ENCODE measurements at places on chromosomes 5 and 9. TPM values are rescaled to one million over a fixed set of nuclear protein-coding genes. Genes with fewer than 3 reads are reported as not detected.

TXN gene
- total RNA-seq = 422 TPM

DNA sequence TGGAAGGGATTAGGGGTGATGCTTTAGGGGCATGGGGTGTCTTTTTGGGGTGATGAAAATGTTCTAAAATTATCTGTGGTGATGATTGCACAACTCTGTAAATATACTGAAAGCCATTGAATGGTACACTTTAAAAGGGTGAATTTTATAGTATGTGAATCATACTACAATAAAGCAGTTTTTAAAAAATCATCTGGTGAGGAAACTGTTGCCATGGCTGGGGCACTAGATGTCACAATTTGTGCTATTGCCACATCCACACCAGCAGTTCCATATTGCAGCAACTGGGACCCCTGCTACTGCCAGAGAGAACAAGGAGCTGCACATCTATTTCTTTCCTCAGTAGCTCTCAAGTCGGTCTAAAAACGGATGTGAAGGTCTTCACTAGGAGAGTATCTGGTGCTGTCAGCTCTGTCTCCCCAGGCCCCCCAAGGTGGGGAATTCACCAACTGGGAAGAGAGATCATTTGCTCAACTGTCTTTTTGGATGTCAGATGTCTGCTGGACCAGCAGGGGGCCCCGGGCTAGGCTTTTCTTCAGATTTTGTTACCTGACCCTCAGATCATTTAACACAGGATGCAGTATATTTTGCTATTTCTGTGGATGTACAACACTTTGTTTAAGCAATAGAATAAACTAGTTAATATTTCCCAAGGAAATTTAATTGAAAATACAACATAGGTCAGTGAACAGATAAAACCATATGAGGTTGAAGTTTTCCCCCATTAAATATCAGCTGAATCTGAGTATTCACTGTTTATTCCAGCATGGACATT, 13.2 kb downstream of the CMYA5 start:
- no peak overlapping the region for H3K4me3 ChIP-seq
- H3K4me1 ChIP-seq = peaks cover 22% of the 10 kb centered on the region
- peaks cover 4% of the 10 kb centered on the region for H3K27me3 ChIP-seq
- no peak for DNase-seq
- H3K27ac ChIP-seq = no peak overlapping the region

LTC4S gene
- 1.7 TPM for total RNA-seq

ADAMTS19 gene
- total RNA-seq = not detected

NR5A1 gene
- not detected for total RNA-seq

DNA sequence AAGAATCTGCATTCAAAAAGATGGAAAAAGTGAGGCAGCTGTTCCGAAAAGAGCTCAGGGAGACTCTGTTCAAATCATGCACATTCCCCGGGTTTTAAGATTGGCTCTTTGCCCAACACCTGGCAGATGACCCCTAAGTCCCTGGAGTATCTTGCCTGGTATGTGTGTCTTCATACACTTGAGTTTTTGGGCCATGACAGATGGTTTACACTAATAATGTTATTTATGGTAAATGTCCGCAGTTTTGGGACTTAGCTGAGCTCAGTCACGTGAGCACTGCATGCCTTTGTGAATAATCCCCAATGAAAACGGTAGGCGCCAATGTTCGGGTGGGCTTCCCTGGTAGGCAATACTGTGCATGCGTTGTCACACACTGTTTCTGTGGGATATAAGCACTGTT, 316.1 kb downstream of the PRDM9 start:
- no peak for DNase-seq
- no peaks in the 10 kb centered on the region for H3K36me3 ChIP-seq
- H3K27ac ChIP-seq = no peak overlapping the region
- no peaks in the 10 kb centered on the region for H3K4me1 ChIP-seq
- H3K27me3 ChIP-seq = no peaks in the 10 kb centered on the region

GNE gene
- total RNA-seq = 22.7 TPM

- H3K4me3 ChIP-seq = no peak overlapping the region
- no peaks in the 10 kb centered on the region for H3K4me1 ChIP-seq
- H3K36me3 ChIP-seq = no peaks in the 10 kb centered on the region
- no peak for DNase-seq
Measured at GRCh38 chr9:96333958-96334357, 32.0 kb upstream of the HSD17B3 start.

CD72 gene
- total RNA-seq = 8.3 TPM

N4BP3 gene
- 1.8 TPM for total RNA-seq

IL31RA gene
- total RNA-seq = 0.80 TPM

DNA sequence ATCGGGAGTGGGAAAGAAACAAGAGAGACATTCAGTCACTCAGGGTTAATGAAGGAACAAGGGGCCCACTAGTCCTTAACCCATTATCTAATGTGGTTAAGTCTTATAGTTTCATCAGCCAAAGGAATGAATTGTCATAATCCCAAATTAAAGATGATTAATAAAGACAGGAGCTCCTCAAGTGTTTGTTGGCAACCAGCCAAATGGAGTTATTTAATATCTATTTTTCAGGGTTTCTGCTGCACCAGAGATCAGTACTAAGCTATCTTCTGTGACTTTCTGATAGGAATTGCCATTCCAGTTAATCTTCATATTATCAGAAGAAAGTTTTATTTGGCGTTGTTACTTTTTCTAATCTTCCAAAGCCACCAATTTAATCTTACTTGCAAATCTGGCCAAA, 34.0 kb upstream of the FCHO2 start:
- no peaks in the 10 kb centered on the region for H3K4me1 ChIP-seq
- H3K36me3 ChIP-seq = no peaks in the 10 kb centered on the region
- no peak for DNase-seq
- no peak overlapping the region for H3K27ac ChIP-seq

- no peaks in the 10 kb centered on the region for H3K36me3 ChIP-seq
- H3K27ac ChIP-seq = no peak overlapping the region
- peaks cover 4% of the 10 kb centered on the region for H3K27me3 ChIP-seq
- DNase-seq = no peak
Measured at GRCh38 chr9:79383096-79383495, 188.7 kb upstream of the TLE4 start.

DNA sequence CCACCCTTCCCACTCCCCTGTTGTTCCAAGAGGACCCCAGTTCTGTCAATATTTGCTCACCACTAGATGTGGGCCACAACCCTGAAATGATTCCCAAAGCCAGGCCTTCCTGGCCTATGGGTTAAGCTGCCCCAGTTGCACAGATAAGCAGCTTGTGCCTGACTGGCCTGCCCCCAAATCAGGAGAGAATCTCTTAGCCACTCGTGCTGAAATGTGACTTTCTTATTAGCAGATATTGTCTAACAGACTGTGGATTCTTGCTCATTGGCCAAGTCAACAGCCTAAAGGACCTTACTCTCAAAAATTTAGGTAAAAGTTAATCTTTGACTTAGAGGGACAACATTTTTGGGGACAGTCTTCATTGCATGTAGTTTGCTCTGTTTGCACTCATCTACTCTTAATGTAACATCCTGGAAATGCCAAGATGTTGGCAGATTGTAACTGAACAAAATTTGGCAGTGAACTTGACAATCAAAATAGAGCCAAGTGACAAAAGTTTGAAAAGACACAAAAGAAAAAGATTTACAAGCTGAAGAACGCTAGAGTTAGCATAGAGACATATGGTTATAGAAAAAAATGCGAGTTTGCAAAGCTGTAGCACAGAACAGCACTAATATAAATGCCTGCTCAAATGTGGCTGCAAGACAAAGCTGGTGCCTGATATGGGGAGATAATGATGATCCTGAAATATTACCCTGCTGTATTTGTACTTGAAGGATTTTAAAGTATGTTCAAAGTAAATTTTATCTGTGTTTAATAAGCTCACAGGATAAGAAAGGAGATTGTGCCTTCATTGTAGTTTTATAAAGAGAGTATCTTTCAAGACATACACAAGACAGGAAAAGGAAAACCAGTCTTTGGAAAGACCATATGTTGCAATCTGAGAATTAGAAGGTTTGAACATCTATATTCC, 29.0 kb upstream of the FSD1L start:
- H3K4me1 ChIP-seq = peaks cover 13% of the 10 kb centered on the region
- H3K27ac ChIP-seq = no peak overlapping the region
- no peaks in the 10 kb centered on the region for H3K36me3 ChIP-seq
- no peak overlapping the region for H3K4me3 ChIP-seq
- DNase-seq = no peak

GRCh38 chr9:86921151-86921923, 26.0 kb downstream of the GAS1 start:
- no peaks in the 10 kb centered on the region for H3K4me1 ChIP-seq
- H3K27ac ChIP-seq = no peak overlapping the region
- no peaks in the 10 kb centered on the region for H3K36me3 ChIP-seq
- H3K4me3 ChIP-seq = no peak overlapping the region
- H3K27me3 ChIP-seq = peaks cover 12% of the 10 kb centered on the region
- DNase-seq = no peak

DNA sequence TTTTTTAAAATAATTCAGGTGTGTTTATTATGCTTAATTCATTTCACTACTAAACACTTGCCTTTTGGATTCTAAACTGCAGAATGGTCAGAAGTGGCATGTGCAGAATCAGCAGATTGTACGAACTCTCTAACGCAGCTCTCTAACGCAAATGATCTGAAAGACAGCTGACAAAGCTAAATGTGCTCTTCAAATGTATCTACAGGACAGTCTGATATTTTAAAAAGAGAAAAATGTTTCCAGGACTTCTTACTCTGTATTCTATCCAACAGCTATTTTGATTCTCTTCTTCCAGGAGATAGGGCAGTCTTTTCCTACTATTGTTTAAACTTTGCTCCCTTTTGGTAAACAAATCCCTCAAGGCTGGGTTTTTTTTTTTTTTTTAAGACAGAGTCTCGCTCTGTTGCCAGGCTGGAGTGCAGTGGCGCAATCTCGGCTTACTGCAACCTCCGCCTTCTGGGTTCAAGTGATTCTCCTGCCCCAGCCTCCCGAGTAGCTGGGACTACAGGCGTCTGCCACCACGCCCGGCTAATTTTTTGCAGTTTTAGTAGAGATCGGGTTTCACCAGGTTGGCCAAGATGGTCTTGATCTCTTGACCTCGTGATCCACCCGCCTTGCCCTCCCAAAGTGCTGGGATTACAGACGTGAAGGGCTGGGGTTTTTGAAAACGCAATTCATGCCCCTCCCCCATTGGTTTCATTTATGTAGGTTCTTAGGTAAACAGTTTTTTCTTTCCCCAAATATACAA, 1.2 kb downstream of the NMRK1 start:
- H3K4me1 ChIP-seq = peaks cover 58% of the 10 kb centered on the region
- DNase-seq = peak; percentile 6
- peak overlapping the region; percentile 93 for H3K4me3 ChIP-seq
- H3K36me3 ChIP-seq = peaks cover 11% of the 10 kb centered on the region
- peak overlapping the region; percentile 95 for H3K27ac ChIP-seq

CDKN2B-AS1 gene
- 1.2 TPM for total RNA-seq

IL7R gene
- total RNA-seq = 50.8 TPM

DNA sequence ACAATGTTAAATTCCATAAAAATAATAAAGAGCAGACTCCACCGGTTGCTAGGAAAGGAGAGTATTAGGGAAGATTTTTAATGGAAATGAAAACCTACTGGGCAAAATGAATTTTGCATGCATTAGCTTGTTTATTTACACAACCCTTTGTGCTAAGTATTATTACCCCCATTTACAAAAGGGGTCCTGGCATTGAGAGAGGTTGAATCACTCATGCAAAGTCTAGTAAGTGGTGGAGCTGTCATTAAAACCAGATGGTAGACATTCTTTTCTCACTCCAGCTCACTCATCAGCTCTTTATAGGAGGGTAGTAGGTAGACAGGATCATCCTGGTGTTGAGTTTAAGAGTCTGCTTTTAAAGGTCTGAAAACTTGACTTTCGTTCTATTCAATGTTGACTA, 395.1 kb downstream of the PLK2 start:
- no peaks in the 10 kb centered on the region for H3K27me3 ChIP-seq
- no peaks in the 10 kb centered on the region for H3K4me1 ChIP-seq
- H3K4me3 ChIP-seq = no peak overlapping the region
- no peak for DNase-seq

GRCh38 chr5:81154725-81155124, 78.4 kb upstream of the CKMT2 start:
- H3K4me1 ChIP-seq = no peaks in the 10 kb centered on the region
- no peak overlapping the region for H3K4me3 ChIP-seq
- no peak for DNase-seq
- H3K27ac ChIP-seq = no peak overlapping the region
- H3K36me3 ChIP-seq = peaks cover 3% of the 10 kb centered on the region

GRCh38 chr5:163586531-163586956, 81.1 kb downstream of the MAT2B start:
- no peaks in the 10 kb centered on the region for H3K4me1 ChIP-seq
- DNase-seq = no peak
- H3K27ac ChIP-seq = no peak overlapping the region
- no peaks in the 10 kb centered on the region for H3K27me3 ChIP-seq
- no peaks in the 10 kb centered on the region for H3K36me3 ChIP-seq
- no peak overlapping the region for H3K4me3 ChIP-seq

DNA sequence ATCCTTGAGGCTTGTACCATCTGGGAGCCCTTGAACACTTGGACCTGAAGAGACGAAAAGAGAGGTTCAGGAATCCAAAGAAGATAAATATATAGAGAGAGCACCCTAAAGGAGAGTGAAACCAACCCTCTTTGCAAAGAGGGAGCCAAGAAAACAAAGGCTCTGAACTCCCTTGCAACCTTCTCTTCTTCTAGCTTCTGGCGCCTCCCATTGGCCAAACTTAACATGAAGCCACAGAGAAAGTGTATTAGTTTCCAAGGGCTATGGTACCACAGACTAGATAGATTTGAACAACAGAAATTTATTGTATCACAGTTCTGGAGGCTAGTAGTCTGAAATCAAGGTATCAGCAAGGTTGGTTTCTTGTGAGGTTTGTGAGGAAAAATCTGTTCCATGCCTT, 175.1 kb downstream of the HCN1 start:
- no peaks in the 10 kb centered on the region for H3K36me3 ChIP-seq
- DNase-seq = no peak
- H3K27ac ChIP-seq = no peak overlapping the region
- no peaks in the 10 kb centered on the region for H3K4me1 ChIP-seq
- H3K4me3 ChIP-seq = no peak overlapping the region

PRKAA1 gene
- 59.0 TPM for total RNA-seq

DNA sequence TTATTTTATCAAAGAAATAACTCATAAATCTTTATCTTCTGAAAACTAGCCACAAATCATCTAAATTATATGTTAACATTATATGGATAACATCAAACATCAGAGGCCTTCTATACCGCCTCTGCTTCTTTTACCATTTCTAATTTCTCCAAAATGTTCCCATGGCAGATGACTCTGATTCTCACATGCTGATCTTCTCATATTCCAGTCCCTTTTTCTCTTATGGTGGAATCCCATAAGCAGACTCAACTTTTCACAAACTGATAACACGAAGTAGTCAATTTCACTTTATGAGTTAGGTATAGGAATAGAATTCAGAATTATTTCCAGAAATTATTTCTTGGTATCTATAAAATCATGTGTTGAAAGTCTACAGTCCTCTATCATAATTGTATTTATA, 212.3 kb downstream of the ENC1 start:
- DNase-seq = no peak
- H3K27me3 ChIP-seq = peaks cover 8% of the 10 kb centered on the region
- H3K27ac ChIP-seq = no peak overlapping the region

GRCh38 chr9:9747787-9748186, 865.0 kb downstream of the PTPRD start:
- no peaks in the 10 kb centered on the region for H3K4me1 ChIP-seq
- no peaks in the 10 kb centered on the region for H3K36me3 ChIP-seq
- no peak for DNase-seq
- no peak overlapping the region for H3K27ac ChIP-seq
- H3K27me3 ChIP-seq = no peaks in the 10 kb centered on the region
- no peak overlapping the region for H3K4me3 ChIP-seq

GRCh38 chr5:32523625-32524024, 61.7 kb upstream of the SUB1 start:
- no peak overlapping the region for H3K27ac ChIP-seq
- no peak overlapping the region for H3K4me3 ChIP-seq
- DNase-seq = no peak
- peaks cover 9% of the 10 kb centered on the region for H3K36me3 ChIP-seq
- no peaks in the 10 kb centered on the region for H3K27me3 ChIP-seq

TLX3 gene
- not detected for total RNA-seq
